ENCODE measurements at places on chromosomes 7 and 10.

- no peak for DNase-seq
These were observed 39.7 kb downstream of the AHCYL2 start for GRCh38 chr7:129264534-129264933.

DNA sequence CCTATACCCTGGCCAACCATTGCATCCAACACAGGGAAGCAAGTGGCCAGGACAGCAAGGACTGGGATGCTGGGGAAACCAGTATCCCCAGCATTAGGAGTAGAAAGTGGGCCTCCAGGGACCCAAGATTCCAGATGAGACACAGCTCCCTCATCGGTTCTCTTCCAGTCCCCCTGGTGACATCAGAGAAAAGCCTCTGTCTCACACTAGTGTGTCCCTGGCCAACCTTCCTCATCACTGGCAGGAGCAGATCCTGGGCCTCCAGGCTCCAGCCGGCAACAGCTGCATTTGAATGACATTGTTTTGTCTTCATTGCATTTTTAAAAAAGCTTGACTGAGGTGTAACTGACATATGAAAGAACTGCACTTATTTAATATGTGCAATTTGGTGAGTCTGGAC lies 177.3 kb upstream of the LYZL2 start:
- DNase-seq = no peak

DNA sequence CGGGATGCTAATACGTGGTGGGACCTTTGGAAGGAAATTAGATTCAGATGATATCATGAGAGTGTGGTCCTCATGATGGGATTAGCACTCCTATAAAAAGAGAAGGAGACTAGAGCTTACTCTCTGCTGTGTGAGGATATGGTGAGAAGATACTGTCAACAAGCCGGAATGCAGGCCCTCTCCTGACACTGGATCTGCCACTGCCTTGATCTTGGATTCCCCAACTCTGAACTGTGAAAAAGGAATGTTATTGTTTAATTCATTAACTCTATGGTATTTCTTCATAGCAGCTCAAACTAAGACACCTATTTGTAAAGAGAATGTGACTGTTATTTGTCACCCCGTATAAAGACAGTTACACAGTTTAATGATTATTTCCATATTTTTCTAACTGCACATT lies 1227.5 kb upstream of the C7orf33 start:
- DNase-seq = no peak

DNA sequence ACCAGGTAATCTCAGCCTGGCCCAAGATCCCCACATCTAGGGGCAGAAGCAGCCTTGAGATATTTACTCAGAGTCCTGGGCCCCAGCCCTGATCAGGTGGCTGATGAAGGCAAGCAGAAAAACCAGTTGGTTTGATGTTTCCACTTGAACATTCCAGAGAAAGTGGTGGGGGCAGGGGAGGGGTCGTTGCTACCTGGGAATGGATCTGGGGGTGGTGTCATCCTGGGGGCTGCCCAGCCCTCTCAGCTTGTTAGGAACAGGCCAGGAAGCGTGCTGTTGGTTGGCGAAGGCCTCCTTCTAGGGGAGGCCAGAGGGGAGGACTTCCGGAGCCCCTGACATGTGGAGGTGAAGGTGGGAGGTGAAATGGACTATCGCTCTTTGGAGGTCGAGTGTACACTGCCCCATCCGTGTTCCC lies 3.7 kb upstream of the ABHD11 start:
- DNase-seq = no peak

GRCh38 chr10:132631338-132631735 lies 93.8 kb downstream of the INPP5A start:
- DNase-seq = no peak

DNA sequence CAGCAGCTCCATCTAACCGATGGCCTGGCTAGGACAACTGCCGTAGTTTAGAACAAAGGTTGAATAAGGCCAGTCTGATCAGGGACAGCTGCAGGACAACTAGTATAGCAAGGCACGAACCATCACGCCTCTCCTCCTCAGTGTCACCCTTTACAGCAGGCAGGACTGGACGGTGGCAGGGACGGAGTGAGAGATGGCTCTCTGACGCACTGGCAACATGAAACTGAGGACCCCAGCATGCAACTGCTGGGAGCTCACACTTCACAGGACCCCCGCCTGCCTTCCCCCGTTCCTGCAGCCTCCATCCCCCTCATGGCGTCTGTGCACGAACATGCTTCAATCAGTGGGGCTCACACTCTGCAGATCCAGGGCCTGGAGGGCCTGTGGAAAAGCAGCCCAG lies 53.7 kb downstream of the ZRANB1 start:
- DNase-seq = no peak

GRCh38 chr10:47241946-47242867 lies 57.8 kb upstream of the GDF10 start:
- peak; percentile 27 for DNase-seq

GRCh38 chr10:131685007-131685406 lies 215.8 kb upstream of the PPP2R2D start:
- no peak for DNase-seq

DNA sequence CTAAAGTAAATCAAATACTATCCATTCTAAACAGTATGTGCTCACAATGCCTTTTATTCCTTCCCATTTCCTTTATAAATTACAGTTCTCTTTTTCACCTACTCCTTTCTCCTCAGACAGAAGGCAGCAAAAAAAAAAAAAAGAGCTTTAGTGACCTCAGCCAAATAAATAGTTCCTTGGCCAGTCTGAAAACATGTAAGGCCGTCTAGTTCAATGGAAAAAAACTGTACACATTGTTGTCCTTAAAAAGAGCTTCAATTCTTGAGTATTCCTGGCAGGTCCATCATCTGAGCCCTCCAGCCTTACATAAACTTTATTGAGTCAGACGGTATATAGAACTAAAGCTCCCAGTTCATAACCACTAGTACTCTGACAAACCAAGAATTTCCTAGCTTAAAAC lies 185.4 kb downstream of the CACNA2D1 start:
- no peak for DNase-seq

DNA sequence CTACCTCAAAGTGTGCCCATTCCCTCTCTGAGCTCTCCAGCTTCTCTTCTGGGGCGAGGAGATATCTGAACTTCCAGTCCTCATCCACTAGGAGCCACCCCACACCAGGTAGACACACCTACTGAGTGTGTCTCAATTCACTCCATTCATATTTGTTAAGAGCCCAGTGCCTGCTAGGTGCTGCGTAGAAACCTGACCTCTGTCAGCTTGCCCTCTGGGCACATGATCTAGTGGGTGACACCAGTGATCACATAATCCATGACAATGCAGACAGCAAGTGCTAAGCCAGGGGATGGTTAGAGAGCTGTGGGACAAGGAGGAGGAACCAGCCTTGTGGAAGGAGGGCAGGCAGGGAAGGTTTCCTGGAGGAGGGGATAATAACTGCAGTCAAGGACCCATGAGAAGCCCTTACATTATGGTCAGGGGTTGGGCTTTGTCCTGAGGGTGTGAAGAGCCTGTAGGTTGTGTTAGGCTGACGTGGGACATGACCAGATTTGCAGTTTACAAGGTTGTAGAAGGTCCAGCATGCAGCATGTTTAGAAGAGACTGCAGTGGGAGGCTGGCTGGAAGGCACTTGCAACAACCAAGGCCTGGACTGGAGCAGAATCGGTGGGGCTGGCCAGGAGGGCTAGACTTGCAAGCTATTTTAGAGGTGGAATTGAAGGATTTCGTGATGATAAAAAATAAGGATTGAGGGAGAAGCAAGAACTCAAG lies 81.8 kb downstream of the COL13A1 start:
- no peak for DNase-seq

DNA sequence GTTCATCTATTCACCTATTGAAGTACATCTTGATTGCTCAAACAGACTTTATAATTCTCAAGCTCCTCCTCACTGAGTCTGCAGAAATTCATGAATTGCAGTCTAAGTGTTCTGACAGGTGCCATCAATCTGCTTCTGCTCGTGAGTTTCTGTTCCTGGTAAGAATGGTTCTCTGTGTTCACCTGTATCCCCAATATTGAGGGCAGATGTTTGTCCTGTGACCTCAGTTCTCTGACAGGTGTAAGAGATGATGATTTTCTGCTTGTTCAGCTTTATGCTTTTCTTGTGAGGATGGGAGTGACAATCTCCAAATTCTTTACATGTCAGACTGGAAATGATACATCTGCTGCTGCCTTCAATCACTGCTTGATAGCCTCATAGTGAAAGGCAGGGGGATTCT lies 736.9 kb upstream of the COBL start:
- DNase-seq = no peak

DNA sequence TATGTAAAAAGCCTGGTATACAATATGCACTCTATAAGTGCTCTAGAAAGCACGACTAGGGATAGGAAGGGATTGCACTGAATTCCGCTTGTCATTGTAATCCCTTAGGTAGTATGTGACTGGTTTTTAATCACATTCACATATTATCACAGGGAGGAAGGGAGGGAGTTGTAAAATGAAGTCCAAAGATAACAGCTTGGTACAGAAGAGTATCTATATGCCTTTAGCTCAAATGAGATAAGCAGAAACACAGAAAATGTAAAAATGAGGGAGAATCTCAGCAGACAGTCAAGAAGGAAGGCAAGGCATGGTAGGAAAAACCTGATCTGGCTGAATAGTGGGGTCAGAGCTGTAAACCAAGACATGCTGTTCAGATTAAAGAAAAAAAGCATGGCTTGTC lies 63.4 kb downstream of the ABI1 start:
- no peak for DNase-seq

- DNase-seq = no peak
These were observed 128.9 kb downstream of the DGKI start for GRCh38 chr7:137717811-137718271.

- no peak for DNase-seq
These were observed 1.0 kb downstream of the SRGN start for GRCh38 chr10:69088801-69089501.

DNA sequence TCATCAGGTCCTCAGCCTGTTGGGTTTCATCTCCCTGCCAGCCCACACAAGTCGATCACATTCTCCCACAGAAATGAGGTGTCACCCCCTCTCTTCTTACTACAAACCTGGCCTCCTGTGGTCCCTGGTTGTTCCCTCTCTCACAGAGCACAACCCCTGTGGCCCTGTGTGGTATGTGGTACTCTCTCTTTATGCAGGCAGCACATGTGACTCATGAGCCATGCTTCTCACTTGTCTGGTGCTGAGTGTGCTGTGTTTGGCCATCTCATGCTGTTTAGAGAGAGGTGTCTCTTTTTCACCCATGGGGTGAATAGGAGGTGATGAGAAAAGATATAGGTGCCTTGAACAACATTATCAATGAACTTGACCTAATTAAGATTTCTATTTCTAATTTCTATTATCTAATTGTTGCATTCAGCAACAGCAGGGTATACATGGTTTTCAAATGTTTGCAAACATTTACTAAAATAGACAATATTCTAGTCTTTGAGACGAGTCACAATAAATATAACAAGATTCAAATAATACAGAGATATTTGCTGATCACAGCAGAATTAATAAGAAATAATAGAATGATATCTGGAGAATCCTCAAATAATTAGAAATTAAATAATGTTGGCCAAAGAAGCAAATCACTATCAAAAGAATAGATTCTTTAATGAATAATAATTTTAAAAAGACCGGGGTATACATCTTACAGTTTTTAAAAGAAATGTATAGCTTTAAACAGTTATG lies 633.8 kb upstream of the IGFBP3 start:
- no peak for DNase-seq

DNA sequence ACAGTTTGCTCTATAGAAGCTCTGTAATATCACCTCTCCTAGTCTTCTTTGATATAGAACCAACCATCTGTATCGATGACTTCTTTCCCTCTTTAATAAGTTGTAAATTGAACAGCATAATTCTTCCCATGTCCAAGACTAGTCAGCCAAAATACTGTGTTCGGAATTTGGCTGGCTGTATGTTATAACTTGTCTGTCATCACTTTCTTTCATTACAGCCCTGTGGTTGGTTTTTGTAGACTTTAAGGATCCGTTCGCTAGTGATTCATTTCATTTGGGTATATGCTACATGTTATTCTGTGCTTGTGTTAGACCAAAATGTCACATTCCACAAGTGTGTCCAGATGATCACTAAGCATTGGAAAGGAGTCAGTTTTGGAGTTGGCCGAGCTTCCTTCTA lies 155.4 kb upstream of the ITGB1 start:
- DNase-seq = no peak

DNA sequence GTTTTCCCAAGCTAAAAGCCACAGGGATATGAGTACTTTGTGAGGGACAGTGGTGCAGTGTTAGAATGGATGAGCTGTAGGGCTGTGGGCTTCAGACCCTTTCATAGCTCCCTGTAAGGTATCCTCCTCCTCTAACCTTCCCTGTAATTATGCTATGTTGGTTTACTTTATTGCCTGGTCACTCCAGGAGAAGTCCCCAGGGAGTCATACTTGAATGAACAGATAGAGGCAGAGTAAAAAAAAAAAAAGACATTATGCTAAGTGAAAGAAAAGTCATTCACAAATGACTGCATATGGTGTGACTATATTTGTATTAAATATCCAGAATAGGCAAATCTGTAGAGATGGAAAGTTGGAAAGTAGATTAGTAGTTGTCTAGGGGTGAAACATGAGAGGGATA lies 434.4 kb downstream of the AUTS2 start:
- no peak for DNase-seq

GRCh38 chr7:129227646-129228578 lies 3.1 kb downstream of the AHCYL2 start:
- DNase-seq = no peak

- no peak for DNase-seq
These were observed 436.1 kb downstream of the PHTF2 start for GRCh38 chr7:78234634-78235033.

GRCh38 chr10:110165239-110165638 lies 42.2 kb upstream of the MXI1 start:
- no peak for DNase-seq

DNA sequence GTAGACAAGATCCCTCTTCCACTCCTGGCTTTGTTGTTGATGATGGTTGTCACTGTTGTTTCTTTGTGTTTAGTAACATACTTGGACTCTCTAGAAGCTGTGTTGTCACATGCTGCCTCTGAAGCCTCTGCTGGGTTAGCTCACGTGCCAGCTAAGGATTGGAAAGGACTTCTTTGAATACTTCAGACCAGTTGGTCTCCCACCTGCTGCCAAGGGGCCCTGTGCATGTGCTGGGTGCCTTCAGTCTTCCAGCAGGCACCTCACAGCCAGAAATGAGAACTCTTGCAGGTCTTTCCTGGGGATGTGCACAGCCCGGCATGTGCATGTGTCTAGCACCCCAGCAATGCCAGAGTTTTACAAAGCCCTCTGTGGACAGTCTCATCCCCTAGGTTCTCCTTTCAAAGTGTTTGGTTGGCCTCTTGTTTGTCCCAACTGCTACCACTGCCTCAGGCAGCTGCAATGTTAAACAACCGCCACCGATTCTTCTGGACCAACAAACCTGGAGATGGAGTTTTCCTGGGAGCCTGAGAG lies 21.7 kb upstream of the NCAPG2 start:
- DNase-seq = no peak

- DNase-seq = no peak
These were observed 16.5 kb upstream of the DDIT4 start for GRCh38 chr10:72257051-72257892.

GRCh38 chr7:47581438-47581803 lies 490 bp downstream of the TNS3 start:
- no peak for DNase-seq

- no peak for DNase-seq
These were observed 26.9 kb downstream of the BMPER start for GRCh38 chr7:33932221-33932620.

Data from mesothelial cell of epicardium (in vitro differentiated cells).